ENCODE measurements at places on chromosomes 4 and X.

GRCh38 chr4:7171191-7171900 is 21.0 kb upstream of the SORCS2 start:
- no peak for DNase-seq

GRCh38 chr4:114012749-114013148 is 33.3 kb upstream of the ARSJ start:
- no peak for DNase-seq

DNA sequence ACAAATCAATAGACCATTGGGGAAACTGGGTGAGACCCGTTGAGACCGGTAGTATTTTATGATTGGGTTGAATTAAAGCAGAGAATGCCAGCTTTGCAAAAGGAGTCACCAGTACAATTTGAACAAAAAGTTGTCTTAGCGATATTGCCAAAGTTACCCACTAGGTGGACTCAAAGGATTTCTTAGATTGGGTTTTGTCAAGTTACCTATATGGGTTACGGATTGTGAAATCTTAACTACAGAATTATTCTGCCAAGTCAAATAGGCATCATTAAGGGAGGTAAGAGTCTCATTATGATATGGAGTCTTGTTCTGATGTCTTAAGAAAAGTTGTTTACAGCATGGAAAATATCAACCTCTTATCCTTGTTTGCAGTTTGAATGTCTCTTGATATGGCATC is 15.0 kb upstream of the CT47A1 start:
- DNase-seq: no peak

- DNase-seq: no peak
These were observed 141.4 kb upstream of the PAK3 start for GRCh38 chrX:110954428-110955100.

GRCh38 chr4:156773648-156774357 is 197.8 kb downstream of the PDGFC start:
- no peak for DNase-seq

DNA sequence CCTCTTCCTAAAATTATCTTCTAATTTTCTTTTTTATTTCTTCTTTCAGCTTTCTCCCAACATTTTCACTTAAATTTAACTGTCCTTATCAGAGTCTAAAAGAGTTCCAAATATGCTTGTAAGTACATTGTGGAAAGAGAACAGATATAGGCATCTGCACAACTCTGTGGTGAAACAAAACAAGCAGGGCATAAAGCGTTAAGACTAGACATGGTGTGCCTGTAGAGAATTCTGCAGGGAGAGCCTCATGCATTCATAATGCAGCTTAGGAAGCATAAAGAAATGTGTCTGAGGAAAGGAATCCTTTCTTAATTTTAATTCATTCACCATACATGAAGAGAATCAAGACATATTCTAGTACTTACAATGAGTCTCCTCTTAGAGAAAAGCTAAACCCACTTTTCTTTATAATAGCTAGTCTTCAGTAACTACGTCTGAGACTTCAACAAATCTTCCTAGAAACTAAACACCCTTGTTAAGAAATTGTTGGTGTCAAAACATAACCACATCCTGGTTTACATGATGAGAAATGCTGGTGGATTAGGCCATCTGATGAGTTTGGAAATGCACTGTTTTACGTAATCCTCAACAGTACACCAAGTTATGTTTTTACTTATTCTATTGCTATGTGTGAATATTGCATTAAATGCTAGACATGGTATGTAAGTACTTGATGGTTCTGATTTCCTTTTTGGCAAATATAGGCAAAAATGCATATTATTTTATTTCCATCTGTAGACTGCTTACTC is 307.8 kb upstream of the GIMD1 start:
- no peak for DNase-seq
